Midbrain (tissue), 1 donor: ENCODE measurements at places on chromosomes 7 and 10.

GRCh38 chr10:70518695-70519094 lies 40.1 kb downstream of the PALD1 start:
- DNase-seq: no peak

- no peak for DNase-seq
These were observed 251.2 kb downstream of the POU6F2 start for GRCh38 chr7:39228946-39229345.

GRCh38 chr7:152865461-152865860 lies 105.9 kb downstream of the ACTR3B start:
- DNase-seq: no peak

DNA sequence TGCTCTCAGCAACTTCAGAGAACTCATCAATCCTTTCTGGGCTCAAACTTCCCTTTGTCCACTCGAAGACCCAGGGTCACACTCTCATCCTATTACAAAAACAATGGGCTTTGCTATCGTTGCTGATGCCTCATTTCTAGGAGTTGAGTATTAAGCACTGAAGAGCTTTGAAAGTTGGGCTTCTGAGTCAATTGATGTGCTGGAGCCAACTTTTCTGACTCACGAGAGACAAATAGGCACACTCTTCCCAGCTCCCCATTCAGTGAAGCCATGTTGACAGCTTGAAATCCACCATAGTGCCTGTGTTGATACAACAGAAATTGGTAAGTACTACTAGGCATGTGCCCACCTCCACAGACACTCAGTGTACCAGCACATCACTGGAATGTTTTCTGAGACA lies 97.5 kb upstream of the PRSS58 start:
- DNase-seq: no peak

DNA sequence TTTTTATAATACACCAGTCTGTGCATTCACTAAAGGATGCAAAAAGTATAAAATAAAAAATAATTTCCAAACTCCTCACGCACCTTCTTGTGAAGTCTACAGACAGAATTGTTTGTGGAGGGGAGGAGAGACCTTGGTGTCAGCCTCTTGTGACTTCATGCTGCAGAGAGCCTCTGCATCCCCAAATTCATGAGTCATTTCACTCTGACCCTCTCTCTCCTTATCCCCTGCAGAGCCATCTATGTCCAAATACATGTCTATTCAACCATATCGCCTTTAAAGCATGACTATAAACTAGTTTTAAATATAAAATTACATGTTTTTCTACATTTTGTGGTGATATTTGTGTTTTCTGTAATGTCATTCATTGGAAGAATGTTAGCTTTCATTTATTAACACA lies 6.0 kb downstream of the CREB5 start:
- no peak for DNase-seq

DNA sequence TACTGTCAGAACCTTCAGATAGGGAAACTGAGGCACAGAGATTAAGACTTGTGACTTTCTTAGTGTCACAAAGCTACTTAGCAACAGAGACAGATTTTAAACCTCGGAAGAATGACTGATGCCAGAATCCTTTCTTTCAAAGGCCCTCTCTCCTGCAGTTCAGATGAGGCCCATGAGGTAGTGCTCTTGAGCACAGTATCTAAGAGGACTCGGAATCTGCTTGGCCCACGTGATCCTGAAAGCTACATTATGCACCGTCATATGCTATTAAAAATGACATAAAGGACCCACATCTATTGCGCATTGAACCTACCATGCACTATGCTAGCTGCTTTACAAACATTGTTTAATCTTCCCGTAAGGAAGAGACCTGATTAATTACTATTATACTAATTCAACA lies 355.9 kb downstream of the SFMBT2 start:
- DNase-seq: no peak

GRCh38 chr7:76261329-76261728 lies 41.1 kb upstream of the HSPB1 start:
- no peak for DNase-seq

GRCh38 chr7:83429493-83429892 lies 219.4 kb downstream of the SEMA3E start:
- no peak for DNase-seq

GRCh38 chr10:126016156-126016805 lies 119.9 kb downstream of the FANK1 start:
- DNase-seq: no peak

- no peak for DNase-seq
These were observed 17.7 kb upstream of the MINDY3 start for GRCh38 chr10:15877836-15878576.

- no peak for DNase-seq
These were observed 356.9 kb downstream of the ARL4A start for GRCh38 chr7:13044309-13044708.

DNA sequence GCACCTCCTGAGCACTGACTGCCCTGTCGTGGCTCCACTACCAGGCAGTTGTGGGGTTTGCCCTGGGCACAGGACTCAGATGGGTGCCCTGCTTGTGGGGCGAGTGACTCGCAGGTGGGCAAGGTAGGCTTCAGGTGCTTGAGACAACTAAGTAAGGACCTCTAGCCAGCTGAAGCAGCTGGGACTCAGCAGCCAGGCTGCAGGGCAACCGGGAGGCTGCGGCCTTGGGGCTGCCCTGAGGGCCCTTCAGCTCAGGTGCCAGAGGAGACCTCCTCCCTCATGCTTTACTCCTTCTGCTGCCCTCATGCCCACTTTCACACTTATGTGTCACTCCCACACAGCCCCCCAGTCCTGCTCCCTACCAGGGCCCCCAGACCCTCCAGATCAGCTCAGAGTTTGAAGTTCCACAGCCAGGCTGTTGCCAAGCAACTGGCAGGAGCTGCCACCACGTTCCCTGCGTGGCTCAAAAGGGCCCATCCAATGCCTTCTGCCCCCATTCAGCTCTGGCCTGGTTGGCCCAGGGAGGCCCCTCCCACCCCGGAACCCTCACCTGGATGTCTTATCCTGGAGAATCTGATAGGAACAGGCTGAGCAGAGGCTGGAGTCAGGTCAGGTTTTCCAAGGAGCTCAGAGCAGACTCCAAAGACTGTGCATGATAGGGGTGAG lies 10.0 kb downstream of the TLX1 start:
- DNase-seq: no peak

DNA sequence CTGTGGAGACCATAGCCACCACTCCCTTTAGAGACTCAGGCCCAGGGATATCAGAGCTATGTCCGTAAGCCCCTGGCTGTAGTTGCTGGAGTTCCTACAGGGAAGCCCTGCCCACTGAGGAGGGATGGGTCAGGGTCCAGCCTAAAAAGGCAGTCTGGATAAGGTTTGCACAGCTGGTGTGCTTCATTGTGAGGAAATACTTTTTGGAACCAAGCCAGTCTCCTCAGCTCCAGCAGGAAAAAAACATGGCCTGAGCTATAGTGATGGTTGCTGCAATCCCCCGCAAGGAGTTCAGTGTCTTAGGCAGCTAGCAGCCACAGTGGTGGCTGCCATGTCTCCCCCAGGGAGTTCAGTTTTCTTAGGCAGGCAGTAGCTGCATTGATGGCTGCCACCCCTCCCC lies 52.6 kb upstream of the CYP2C8 start:
- no peak for DNase-seq

- DNase-seq: no peak
These were observed 158.1 kb downstream of the ADRA2A start for GRCh38 chr10:111234914-111235302.

GRCh38 chr10:49053053-49053997 lies 62.0 kb downstream of the VSTM4 start:
- no peak for DNase-seq
